ENCODE measurements at places on chromosomes 7 and 10.

DNA sequence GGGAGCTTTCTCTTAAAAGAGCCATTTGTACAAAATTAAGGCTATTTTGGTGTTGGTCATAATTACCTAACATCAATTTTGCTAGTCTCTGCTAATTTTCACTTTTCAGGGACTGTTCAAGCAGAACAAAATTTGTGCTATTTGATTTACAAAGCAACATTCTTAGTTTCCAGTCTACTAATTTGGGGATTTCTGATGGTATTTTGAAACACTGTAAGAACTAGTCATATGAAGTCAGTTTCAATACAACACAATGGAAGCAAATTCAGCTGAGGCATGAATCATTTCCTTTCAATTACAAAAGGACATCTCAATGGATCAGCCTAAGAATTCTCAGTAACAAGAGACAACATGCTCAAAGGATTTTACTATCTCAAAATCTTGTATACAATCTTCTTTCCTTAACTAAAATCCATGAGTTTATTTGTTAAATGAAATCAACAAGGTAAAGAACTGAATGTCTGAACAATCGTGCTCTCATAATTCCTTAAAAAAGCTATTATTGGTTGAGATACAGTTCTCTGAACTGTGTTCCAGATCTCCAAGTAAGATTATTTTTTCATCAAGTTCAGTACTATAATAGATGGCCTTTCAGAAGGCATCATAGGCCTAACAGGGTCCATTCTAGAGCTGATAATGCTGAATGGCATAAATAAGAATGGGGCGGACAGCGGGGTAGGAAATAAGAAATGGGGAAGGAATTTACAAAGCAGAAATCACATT lies 144.6 kb downstream of the NRCAM start:
- DNase-seq = peak; percentile 31

- DNase-seq = no peak
Measured at GRCh38 chr7:157462419-157462771, 125.6 kb downstream of the DNAJB6 start.

DNA sequence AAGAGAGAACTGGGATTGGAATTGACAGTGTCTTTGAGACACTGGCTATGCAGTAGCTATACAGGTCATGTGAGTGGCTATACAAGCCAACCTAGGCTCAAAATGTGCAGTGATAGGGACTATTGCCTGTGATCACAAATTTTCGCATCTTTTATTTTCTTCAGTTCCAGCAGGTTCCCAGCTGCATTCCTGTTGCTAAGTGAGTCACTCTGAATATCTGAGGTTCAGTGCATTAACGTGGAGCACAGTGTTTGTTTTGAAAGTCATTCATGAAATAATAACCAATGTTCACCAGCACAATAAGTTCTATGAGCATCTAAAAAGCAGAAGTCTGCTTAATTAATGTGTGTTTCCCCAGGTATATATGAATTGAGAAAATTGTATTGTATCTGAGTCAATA lies 1236.0 kb upstream of the CELF2 start:
- DNase-seq = no peak

GRCh38 chr7:37532636-37533035 lies 84.0 kb upstream of the ELMO1 start:
- no peak for DNase-seq

DNA sequence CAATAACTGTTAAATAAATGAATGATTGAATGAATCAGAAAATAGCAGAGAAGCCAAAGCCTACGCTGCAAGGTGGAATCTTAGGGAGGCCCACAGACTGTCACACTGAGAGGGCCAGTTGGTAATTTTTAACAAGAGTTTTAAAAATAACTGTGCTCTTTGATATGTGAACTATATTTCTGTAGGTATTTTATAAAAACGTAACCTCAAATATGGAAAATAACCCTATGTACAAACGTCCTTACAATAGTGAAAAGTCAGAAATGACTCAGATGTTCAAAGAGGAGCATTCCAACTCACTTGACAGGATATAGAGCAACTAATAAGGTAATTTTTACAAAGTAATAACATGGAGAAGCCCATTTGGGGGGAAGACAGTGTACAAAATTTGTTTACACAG lies 18.9 kb upstream of the TMEM273 start:
- no peak for DNase-seq

GRCh38 chr10:118835682-118836326 lies 81.0 kb upstream of the CACUL1 start:
- DNase-seq = no peak

GRCh38 chr7:34821932-34822558 lies 164.0 kb downstream of the NPSR1 start:
- no peak for DNase-seq

- peak; percentile 28 for DNase-seq
Measured at GRCh38 chr10:121448766-121449421, 149.3 kb downstream of the FGFR2 start.

GRCh38 chr7:55177589-55178261 lies 158.9 kb downstream of the EGFR start:
- no peak for DNase-seq

DNA sequence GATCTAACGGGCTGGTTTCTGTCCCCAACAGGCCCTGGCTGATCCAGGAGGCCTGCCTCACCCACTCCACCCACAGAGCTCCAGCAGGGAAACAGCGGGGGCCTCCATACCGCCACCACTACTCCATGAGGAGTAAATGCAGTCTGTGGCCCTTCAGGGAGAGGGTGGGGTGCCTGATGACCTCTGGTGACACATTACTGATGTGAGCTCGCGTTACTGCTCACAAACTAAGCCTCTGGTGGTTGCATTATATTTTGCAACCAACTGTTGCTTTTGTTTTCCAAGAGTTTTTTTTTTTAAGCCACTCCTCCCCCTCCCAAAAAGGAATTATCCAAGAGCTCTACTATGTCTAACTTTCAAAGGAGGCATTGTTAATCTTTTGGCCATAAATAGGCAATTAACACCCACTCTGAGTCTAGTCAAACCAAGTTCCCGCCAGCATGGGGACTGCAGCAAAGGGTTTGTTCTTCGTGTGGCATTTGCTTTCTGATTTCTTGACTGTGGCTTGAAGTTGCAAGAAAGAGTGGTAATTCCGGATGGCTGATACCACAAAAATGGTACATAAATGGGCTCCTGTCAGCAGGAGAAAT lies 72.6 kb downstream of the FAM53B start:
- no peak for DNase-seq

DNA sequence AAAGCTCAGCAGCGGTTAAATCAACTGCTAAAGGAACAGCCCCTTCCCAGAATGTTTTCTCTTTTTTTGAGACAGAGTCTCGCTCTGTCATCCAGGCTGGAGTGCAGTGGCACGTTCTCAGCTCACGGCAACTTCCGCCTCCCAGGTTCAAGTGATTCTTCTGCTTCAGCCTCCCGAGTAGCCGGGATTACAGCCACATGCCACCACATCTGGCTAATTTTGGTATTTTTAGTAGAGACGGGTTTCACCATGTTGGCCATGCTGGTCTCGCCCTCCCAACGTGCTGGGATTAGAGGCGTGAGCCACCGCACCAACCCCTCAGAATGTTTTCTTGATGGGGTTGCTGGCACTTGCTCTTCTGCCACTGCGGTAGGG lies 59.8 kb upstream of the IL6 start:
- no peak for DNase-seq

GRCh38 chr10:64037071-64037661 lies 516.0 kb downstream of the REEP3 start:
- DNase-seq = no peak

DNA sequence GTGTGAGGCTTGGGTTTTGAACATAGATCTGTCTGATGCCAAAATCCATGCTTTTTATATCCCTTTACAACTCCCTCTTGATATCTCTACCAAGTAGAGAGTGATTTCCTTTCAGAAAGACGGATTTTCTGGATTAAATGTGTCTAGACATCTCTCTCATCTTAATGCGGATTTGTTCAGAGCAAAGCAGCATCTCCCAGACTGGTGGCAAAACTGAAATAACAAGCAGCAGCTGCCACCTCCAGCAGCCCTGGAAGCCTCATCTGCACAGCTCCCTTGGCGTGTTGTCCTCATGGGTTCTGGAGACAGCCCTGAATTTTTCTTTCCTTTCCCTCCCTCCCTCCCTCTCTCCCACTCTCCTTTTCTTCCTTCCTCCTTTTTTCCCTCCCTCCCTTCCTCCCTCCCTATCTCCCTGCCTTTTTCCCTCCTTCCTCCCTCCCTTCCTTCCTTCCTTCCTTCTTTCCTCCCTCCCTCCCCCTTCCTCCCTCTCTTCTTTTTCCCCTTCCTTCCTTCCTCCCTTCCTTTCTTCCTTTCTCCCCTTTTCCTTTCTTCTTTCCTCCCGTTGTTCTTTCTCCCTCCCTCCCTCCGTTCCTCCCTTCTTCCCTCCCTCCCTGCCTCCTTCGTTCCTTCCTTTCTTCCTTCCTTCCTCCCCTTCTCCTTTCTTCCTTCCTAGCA lies 639.9 kb downstream of the TYW1 start:
- DNase-seq = no peak

DNA sequence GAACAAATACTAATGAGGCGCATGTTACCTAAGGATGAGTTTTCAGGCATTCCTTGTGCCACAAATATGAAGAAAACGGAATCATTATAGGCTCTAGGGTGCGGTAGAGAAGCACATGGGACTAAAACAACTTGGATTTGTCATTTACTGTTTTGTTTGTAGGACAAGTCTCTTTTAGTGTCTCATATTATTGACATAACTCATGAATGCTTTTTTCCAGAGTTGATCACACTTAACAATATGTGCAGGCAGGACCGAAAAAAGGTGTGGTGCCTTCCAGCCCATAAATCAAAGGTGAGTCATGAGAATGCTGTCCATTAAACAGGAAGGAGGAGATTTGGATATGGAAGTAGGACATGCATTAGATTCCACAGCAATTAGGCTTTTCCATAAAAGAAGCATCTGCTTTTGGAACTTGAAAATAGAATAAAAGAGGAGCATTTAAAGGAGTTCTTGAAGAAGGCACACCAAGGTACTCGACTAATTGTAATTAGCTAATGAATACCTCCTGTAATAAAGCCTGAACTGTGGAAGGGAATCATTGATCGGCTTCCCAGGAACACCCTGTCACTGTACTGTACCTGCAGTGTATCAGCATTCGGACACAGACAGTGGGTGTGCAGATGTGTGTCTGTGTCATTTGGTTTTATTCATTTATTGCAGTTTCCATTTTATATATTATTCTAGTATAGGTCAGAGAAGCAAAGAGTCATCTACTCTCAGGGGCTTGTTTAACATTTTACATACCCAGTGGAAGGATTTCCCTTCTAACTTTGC lies 119.7 kb upstream of the KLF14 start:
- DNase-seq = no peak

GRCh38 chr10:44848211-44848610 lies 62.9 kb upstream of the TMEM72 start:
- DNase-seq = no peak

GRCh38 chr10:78969719-78970118 lies 99.0 kb upstream of the ZMIZ1 start:
- no peak for DNase-seq

DNA sequence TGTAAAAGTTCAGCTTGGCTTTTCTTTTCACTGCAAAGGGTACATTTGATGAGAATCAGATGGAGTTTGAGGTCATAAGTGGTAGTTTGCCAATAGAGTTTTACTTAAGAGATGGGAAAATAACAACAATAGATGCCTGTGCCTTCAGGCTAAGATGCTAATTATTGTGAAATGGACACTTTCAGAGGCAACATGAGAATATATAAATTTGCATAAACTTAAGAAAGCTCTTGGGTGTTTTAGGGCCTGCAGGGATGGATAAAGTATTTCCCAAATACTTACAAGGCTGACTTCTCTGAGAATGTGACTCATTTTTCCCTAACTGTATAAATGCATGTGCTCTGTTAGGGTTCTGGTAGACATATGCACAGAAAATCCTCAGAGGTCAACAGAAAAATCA lies 200.3 kb upstream of the SVIL start:
- no peak for DNase-seq

- peak; percentile 13 for DNase-seq
Measured at GRCh38 chr7:86904949-86905834, 154.3 kb downstream of the ELAPOR2 start.

- DNase-seq = no peak
Measured at GRCh38 chr10:103856797-103857170, 1.4 kb upstream of the SH3PXD2A start.

- no peak for DNase-seq
Measured at GRCh38 chr7:149440222-149440621, 20.6 kb downstream of the ZNF777 start.

GRCh38 chr10:16944986-16945385 lies 127.8 kb upstream of the RSU1 start:
- DNase-seq = no peak

- DNase-seq = no peak
Measured at GRCh38 chr7:83739527-83739926, 90.6 kb upstream of the SEMA3E start.

DNA sequence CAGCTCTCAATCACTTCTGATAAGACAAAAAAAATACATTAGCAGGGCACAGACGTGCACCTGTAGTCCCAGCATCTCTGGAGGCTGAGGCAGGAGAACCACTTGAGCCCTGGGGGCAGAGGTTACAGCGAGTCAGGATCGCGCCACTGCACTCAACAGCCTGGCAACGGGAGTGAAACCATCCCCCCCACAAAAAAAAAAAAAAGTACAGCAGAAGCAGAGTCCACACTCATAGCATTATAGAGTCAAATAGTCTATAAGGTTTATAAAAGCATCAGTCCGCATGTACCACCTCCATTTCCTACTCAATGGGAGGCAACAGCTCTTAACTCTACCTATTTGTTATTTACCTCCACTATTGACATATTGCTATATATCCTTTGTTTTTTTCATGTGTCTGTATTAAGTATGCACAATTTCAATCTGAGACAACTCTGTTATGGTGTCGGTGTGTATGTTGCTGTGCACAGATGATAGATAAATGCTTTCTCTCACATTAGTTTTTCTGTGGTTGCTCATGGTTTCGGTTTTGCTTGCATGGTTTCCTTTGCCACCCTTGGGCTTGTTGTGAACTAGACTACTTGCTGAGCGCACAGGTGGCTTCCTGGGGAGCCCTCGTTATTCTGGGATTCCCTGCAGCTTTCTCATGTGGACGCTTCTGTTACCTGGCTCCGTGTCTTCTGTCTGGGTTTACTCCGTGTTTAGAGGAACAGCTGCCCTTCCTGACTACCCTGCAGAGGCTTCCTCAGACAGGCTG lies 40.4 kb downstream of the PROSER2 start:
- DNase-seq = peak; percentile 74

- no peak for DNase-seq
Measured at GRCh38 chr10:58554316-58554715, 41.6 kb downstream of the BICC1 start.

- no peak for DNase-seq
Measured at GRCh38 chr10:77357185-77357584, 280.4 kb downstream of the KCNMA1 start.
